Umbilical cord (tissue), 2 donors: ENCODE measurements at places on chromosomes 13 and 19. TPM values are rescaled to one million over a fixed set of nuclear protein-coding genes. Genes with fewer than 3 reads are reported as not detected.

CELF5 gene
- total RNA-seq, result 1.7 TPM

RPS16 gene
- total RNA-seq, result 87.2 TPM

DIRAS1 gene
- total RNA-seq, result 8.2 TPM

LCP1 gene
- 13.2 TPM for total RNA-seq

CNFN gene
- not detected for total RNA-seq

ADGRE3 gene
- total RNA-seq, result not detected

NDUFA7 gene
- total RNA-seq, result not detected

ZNF814 gene
- total RNA-seq, result 20.0 TPM

CYP2A7 gene
- 0.24 TPM for total RNA-seq

COL4A1 gene
- 4,434 TPM for total RNA-seq

- peak; percentile 24 for DNase-seq
Observed at GRCh38 chr13:90414691-90415596, 932.5 kb upstream of the MIR17HG start.

- DNase-seq, result peak; percentile 37
Observed at GRCh38 chr13:50170447-50171037, 155.3 kb downstream of the KCNRG start.

GRCh38 chr19:10132905-10133304 lies 13.2 kb upstream of the EIF3G start:
- no peak for DNase-seq

- no peak for DNase-seq
Observed at GRCh38 chr19:52724701-52725514, 9.9 kb downstream of the ZNF611 start.

- no peak for DNase-seq
Observed at GRCh38 chr13:113397608-113398425, 33.9 kb upstream of the GRTP1 start.

DNA sequence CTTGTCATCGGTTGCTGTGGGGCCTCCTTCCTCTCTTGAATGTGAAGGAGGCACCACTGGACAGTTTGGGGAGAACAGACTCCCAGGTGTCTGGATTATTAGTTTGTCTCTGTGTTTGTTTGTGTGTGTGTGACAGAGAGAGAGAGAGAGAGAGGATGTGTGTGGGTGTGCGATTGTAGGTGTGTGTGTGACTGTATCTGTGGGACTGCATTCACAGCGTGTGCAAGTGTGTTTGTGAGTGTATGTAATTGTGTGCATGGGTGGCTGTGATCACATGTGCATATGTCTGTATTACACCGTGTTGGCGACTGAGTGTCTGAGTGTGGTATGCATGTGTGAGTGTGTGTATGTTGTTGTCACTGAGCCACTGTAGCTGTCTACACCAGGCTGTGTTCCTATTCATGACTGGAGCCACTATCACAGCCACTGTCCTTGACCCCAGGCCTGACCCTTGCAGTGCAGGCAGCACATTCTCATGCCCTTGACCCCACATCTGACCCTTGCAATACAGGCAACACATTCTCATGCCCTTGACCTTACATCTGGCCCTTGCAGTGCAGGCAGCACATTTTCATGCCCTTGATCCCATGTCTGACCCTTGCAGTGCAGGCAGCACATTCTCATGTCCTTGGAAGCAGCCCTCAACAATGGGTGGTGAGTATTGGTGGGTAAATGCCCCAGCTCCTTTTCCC lies 25.1 kb upstream of the CYP4F8 start:
- no peak for DNase-seq

- DNase-seq, result peak; percentile 62
Observed at GRCh38 chr19:4861147-4861546, 6.3 kb downstream of the PLIN3 start.

GRCh38 chr13:44884076-44884729 lies 105.1 kb downstream of the NUFIP1 start:
- no peak for DNase-seq

DNA sequence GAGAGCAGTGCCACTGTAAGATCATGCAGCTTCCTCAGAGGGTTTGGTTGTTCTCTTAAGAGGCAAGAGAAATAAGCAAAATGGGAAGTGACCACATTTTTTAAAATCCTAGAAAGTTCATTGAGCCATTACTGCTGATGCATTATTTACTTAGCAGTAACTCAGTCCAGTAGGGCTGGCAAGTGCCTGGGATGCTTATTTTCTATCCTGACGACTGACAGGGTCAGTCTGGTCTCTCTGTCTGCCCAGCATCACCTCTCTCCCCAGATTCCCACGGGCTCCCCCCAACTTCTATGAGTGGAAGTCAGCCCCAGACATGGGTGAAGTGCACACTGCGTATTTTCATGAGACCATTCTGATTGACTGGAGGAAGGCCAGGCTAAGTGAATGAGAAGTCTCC lies 10.4 kb downstream of the SHISA2 start:
- DNase-seq, result no peak

- DNase-seq, result peak; percentile 16
Observed at GRCh38 chr19:19113040-19113626, 25.1 kb downstream of the TMEM161A start.

- no peak for DNase-seq
Observed at GRCh38 chr13:33459702-33460101, 174.1 kb upstream of the STARD13 start.

DNA sequence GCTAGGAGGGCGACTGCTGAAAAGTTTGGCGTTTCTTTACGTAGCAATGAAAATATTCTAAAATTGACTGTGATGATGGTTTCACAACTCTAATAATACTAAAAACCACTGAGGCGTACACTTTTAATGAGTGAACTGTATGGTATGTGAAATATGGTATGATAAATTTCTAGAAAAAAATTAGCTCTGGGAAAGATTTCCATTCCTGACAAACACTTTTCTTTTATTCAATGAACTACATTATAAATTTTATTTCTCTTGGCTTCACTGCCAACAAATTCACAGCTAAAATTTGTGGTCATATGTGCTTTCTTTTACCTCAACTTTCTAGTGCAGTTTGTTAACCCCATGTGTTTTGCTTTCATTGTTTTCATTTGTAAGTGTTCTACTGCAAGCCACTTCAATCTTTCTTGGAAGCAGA lies 11.1 kb downstream of the ZC3H13 start:
- DNase-seq, result no peak

GRCh38 chr13:29073755-29074154 lies 253.6 kb downstream of the MTUS2 start:
- no peak for DNase-seq

GRCh38 chr19:18897094-18898029 lies 1.4 kb upstream of the CERS1 start:
- DNase-seq, result no peak

DNA sequence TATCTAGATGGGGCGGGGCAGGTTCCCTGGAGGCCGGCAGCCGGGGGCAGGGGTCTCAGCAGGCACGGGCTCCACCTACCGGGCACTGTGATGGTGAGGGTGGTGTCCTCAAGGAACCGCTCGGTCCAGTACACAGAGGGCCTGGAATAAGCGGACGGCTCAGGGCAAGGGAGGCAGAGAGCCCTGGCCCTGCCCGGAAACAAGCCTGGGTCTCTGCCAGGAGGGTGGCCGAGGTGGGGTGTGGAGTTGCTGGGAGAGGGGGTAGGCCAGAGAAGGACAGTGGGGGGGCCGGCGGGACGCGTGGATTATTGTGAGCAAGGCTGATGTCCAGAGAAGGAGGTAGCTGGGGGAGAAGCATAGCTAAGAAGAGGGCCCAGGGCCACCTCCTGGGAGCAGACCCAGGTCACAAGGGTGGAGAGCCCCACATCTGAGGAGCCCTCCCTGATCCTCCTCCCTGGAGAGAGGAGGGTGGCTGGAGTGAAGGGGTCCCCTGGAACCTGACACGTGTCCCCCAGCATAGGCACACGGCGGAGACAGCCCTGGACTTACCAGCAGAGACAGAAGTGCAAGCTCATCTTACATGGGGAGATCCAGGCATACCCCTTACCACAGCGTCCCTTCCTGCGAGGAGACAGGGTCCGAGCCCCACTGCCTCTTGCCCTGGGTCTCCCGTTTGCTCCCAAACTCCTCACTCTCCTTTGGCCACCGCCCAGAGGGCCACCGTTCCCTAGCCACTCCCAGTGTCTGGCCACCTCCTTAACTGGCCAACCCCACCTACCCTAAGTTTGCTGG lies 29.0 kb upstream of the MIER2 start:
- no peak for DNase-seq

DNA sequence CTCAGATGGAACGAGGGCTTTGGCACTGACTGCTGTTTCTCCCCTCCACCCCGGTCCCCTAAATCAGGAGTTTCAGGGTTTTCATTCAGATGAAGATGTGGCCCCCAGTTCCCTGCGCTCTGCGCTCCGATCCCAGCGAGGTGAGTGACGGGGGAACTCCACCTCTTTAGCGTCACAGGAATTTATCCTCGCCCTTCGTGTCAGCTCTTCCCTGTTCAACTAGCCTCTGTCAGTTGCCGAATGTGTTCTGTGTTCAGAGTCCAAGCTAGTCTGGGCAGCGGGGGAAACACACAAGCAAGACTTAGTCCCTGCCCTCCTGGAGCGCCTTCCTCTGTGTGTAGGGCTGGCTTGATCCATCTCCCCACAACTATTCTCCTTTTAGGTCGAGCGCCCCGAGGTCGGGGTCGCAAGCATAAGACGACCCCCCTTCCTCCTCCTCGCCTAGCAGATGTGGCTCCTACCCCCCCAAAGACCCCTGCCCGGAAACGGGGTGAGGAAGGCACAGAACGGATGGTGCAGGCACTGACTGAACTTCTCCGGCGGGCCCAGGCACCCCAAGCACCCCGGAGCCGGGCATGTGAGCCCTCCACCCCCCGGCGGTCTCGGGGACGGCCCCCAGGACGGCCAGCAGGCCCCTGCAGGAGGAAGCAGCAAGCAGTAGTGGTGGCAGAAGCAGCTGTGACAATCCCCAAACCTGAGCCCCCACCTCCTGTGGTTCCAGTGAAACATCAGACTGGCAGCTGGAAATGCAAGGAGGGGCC lies 1.8 kb downstream of the KMT2B start:
- no peak for DNase-seq

DNA sequence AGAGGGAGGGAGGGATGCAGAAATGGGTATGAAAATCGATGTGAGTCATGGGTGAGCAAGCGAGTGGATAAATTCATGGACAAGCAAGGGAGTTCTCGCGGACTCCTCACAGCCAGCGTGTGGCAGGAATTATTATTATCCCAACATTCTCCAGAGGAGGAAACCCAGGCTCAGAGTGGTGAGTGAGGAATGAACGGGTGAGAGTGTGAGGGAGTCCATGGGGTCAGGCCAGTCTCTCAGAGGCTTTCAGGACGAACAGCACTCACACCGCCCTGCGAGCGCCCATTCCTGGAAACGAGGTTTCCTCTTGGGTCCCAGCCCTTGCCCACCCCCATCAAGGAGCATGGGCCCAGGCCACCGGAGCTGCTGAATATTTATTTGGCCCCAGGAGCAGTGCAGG lies 6.3 kb upstream of the DNAAF3 start:
- DNase-seq, result no peak

DNA sequence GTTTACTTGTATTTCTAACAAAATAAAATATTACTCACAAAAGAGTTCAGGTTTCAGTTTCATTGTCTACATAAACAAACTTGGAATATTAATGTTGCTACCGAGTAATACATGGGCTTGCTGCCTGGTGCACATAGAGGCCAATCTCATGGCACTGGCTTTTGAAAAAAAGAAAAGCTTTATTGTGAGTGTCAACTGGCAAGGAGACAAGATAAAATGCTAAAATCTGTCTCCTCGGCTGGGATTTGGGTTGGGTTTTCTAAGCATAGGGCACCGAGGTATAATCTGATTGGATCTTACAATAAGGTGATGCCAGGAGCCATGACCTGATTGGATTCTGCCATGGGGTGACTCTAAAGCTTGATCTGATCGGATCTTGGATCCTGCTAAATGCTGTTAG lies 1519.9 kb upstream of the MIR17HG start:
- no peak for DNase-seq

- no peak for DNase-seq
Observed at GRCh38 chr13:97945792-97946419, 7.6 kb upstream of the IPO5 start.

- DNase-seq, result no peak
Observed at GRCh38 chr19:1244693-1245451, 3.3 kb downstream of the ATP5F1D start.

DNA sequence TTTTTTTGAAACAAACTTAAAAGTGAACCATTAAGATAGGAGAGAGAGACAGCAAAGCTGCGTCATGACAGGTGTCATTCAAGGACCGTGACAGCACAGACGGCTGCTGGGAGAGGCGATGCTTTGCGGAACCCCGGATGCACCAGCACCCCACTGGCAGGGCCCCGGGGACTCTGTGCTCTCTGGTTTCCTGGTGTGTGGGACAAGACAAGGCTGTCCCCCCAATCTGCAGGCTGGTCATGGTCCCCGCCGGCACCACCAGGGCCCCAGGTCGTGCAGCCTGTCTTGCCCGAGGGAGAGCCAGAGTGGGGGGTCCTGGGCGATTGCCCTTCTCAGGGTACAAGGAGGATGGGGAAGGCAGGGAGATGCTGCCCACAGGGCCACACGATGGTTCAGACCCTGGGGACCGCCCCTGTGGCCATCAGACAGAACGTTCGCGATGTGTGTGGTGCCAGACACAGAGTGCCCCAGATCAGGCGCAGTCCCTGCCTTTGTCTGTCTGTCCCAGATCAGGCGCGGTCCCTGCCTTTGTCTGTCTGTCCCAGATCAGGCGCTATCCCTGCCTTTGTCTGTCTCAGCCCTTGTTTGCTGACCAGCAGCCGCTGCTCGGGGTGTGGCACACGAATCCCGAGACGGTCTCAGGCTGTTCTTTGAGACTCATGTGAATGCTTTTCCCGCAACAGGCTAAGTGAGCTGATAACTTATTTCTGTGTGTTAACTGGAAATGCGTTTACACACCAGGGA lies 36.1 kb downstream of the ADPRHL1 start:
- no peak for DNase-seq

- DNase-seq, result peak; percentile 57
Observed at GRCh38 chr19:15640294-15640903, at the start of gene CYP4F3. CYP4F3 (plus strand) TSS chr19:15640897; CDS start chr19:15641416, 519 bp downstream.

DNA sequence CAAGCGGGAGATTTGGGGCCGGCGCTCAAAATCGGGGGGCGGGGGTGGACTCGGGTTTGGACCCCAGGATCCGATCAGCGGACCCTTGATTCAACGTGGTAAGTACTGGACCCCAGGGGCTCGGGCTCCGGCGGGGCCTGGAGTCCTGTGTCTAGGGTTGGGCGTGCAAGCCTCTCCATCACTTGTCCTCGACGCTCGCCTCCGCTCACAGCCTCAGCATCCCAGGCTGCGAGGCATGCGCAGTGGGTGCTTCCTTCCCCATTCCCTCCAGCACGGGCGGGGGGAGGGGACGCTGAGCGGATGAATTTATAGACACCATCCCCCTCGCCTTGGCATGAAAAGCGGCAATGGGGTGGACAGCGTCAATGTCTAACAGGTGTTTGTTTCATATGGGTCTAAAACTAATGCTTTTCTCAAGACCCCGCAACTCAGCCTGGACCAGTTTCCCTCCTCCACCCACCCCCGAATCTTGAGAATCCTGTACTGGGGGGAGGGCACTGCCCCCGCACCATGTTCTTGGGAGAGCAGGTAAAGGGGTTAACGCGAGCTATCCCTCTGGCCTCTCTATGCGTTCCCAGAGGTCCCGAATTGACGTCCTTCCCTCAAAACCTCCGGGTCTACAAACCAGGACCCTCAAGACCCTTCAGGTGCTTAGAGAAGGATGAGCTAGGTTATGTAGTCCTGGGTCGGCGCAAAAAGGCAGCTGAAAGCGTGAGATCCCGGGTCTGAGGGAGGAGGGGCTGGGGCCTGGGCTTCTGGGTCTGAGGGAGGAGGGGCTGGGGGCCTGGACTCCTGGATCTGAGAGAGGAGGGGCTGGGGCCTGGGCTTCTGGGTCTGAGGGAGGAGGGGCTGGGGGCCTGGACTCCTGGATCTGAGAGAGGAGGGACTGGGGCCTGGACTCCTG lies 579 bp downstream of the CPT1C start:
- peak; percentile 83 for DNase-seq
